LHCN-M2 (cell line): ENCODE measurements at places on chromosomes 13 and 19.

DNA sequence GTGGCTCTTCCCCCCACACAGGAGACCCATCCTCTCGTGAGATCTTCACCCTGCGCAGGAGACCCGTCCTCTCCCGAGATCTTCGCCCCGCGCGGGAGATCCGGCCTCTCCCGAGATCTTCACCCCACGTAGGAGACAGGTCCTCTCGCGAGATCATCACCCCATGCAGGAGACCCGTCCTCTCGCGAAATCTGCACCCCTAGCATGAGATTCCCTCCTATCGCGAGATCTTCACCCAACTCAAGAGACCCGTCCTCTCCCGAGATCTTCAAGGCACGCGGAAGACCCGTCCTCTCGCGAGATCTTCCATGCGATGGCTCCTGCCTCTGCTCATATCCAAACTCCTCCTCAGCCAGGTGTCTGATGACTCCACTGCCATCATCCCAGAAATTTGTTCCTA lies 24.3 kb downstream of the LAIR2 start:
- no peak for DNase-seq

DNA sequence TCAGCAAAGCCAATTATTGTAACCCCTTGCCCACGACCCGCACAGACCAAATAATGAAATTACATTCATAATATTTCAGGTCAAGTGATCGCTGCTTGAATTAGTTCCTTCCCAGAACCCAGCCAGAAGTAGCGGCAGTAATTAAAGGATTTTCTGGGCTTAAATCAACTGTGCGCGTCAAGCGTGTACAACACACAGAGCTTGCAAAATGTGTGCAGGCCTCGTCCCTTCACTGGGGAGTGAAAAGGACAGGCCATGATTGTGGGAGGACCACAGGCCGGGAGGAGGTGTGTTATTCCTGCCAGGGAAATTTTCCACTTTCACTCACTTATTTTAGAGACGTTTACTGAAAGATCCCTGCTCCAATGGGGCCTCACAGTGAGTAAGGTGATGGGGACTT lies 84.9 kb downstream of the CHST8 start:
- DNase-seq: no peak

DNA sequence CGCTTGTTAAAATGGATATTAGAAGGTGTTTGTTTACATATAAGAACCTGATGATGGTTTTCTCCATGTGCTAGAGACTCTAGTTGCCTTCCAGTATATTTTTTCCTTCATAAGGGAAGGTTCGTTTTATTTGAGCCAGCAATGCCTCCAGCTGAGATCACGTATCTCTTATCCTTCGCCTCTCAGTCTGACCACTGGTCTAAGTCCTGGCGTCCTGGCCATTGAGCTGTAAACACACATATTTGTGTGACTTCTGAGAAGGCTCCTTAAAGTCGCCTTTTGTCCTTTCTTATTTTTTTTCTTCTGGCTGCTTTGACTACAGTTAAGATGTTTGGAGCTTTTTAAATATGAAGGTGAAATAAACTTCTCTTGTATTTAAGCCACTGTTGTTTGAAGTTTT lies 23.7 kb upstream of the GPR183 start:
- DNase-seq: no peak

GRCh38 chr13:50693727-50694126 lies 149.8 kb downstream of the DLEU7 start:
- no peak for DNase-seq

DNA sequence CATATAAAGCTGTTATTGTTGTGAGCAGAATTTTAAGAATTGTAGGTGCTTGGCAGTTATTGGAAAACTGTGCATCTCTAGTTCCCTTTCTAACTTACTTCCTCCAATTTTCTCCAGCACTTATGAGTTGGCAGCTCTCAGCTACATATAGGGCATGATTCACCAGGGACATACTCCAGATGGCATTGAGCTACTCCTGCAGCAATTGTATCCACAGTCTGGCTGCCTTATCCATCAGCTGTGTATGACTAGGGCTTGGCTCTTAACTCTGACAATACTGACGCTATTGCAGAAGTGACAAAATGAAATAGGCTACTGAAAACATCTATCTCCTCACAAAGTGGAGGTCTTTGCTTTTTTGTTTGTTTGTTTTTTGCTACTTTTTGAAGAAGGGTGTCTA lies 276.7 kb downstream of the POU4F1 start:
- DNase-seq: peak; percentile 1
